NCI-H1048 (cell line): ENCODE measurements at places on chromosomes 16 and 17.

GRCh38 chr16:8571061-8571596 is 19.2 kb downstream of the TMEM114 start:
- no peak for DNase-seq

- peak; percentile 49 for DNase-seq
Measured at GRCh38 chr17:57255776-57256681, at the start of gene MSI2. Gene MSI2, plus strand, starts transcription at chr17:57256523. Its CDS starts 220 bp downstream, at chr17:57256743.

DNA sequence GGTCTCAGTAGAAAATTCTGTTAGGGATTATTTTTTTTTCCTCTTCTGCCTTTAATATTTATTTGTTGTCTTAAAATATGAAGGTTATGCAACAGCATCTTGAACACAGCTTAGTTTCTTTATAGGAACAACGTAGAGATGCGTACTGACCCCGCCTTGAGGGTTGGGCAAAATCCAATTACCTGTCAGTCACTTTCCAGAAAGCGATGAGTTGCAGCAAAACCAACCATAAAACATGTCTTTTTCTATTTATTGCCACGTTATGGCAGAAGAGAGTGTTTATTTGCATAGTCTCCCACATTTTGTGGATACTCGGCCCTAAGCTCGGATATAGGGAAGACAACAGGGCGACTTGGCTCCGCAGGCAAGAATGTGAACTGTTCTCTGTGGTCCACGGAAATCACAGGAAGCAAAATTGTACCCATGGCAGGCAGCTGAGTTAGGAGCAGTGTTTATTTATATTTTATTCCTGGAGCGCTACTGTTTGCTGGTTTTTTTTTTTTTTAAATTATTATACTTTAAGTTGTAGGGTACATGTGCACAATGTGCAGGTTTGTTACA is 44.3 kb upstream of the CACNG5 start:
- no peak for DNase-seq

DNA sequence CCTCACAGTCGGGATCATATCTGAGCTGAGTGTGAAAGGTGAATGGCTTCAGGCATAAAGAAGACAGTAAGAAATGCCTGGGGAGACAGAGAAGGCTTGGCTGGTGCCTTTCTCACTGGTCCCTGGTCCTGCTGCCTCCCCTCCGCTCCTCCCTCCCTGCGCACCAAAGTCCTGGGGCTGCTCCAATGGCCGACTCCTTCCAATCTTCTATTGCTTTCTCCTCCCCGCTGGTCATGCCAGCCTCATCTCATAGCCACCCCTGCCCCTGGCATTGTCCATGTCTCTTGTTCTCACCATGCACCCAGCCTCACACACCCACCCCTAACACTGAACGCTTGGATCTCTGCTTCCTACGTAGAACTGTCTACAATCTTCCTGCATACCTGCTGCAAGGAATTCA is 18.0 kb downstream of the TLE7 start:
- no peak for DNase-seq

DNA sequence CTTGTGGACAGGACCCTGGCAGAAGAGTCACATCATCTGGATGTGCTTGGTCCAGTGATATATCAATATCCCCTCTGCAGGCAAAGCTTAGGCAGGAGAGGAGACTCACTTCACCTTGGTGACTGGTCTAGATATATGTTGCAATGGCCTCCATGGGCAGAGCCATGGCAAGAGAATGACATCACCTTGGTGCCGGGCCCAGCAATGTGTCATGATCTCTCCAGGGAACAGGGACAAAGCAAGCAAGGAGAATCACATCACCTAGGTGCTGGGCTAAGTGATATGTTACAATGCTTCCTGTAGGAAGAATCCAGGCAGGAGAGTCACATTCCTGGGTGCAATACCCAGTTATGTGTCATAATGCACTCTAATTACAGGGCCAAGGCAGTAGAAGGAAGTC is 2106.2 kb downstream of the TP53TG3F start:
- no peak for DNase-seq

- DNase-seq = no peak
Measured at GRCh38 chr17:82939621-82940135, 99.9 kb upstream of the ZNF750 start.

- DNase-seq = no peak
Measured at GRCh38 chr17:50033316-50033715, 22.6 kb upstream of the ITGA3 start.
